Glomerular endothelial cell (primary cell): ENCODE measurements at places on chromosomes 5 and 9.

DNA sequence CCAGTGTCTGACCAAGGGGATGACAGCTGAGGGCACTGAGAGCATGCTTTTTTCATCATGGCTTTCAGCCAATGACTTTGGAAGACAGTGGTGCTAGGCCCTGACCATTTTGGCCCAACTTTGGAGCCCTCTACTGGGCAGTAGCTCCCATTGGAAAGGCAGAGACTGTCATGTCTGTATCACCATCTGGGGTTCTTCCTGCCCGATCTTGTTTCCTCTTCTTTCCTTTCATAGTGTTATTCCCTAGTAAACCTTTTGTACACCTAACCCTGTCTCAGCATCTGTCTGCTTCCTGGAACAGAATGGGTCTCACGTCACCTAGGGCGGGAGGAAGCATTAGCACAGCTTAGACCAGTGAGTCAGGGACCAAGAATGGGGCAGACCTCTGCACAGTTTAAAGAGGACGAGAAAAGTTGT is 97.4 kb upstream of the MAST4 start:
- DNase-seq = peak; percentile 33

DNA sequence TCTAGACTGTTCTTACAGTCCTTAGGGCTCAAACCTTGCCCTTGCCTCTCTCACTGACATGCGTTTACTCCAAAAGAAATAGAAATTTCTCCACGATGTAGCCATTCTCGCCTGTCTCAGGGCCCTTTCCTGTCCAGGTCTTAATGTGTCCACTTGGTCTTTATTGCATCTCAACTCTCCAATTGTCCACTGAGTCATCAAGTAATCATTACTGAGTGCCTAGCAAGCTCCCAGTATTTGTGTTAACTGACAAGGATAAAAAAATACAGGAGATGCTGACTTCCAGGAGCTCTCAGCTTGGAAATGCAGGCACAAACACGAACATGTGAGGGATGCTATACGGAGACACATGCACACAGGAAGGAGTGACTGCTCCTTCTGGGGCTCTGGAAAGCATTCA is 147.3 kb downstream of the ARSB start:
- DNase-seq = no peak

DNA sequence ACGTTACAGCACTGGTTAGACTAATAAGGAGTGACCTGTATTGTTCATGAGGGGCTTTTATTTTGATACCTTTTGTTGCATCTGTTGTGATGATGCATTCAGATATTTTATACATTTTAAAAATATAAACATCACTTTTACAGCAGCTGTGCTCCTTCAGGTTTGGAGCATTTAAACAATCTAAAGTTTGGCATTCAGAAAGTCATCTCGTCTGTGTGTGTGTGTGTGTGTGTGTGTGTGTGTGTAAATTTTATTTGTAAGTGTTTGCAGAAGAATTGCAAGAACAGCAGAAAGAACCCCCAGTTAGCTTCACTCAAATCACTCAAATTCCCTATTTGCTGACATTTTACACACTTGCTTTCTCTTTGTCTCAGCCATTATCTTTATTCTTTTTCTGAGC is 87.4 kb downstream of the ERCC6L2 start:
- no peak for DNase-seq

DNA sequence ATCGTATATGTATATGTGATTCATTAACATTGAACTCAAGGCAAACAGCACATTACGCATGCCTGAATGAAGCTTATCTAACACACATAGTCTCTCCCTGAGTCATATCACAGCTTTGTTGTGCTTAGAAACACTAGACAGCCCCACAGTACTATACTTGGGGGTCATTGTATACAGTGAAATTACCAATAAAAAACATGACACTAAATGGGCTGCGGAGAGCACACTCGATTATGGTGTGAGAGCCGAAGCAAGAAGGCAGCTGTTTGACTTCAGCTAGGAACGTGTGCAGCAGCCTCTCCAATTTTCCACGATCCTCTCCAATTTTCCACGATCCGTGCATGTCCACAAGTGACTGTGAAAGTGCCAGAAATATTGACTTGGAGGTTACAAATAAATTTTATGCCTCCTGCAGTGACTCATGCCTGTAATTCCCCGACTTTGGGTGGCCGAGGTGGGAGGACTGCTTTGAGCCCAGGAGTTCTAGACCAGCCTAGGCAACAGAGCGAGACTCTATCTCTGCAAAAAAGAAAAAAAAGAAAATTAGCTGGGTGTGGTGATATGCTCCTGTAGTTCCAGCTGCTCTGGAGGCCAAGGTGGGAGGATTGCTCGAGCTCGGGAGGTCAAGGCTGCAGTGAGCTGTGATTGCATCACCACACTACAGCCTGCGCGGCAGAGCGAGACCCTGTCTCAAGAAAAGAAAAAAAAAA is 102.4 kb downstream of the DAPK1 start:
- peak; percentile 85 for DNase-seq
